NCI-H345 (cell line): ENCODE measurements at places on chromosomes 16 and 17.

DNA sequence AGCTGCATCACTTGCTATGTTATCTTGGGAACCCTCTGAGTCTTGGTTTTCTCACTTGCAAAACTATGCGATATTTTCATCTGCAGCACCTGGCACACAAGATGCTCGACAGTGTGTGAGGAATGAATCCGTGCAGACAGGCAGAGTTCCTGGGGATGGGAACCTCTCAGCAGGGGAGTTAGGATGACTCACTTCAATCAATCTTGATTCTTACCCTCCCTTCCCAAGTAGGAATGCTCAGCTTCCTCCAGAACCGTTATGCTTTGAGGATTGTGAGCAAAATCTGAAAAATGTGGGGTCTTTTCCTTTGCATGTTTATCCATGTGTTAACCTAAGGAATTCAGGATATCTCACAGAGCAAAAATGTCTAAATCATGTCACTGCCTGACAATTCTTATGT is 68.9 kb upstream of the HNF1B start:
- no peak for DNase-seq

DNA sequence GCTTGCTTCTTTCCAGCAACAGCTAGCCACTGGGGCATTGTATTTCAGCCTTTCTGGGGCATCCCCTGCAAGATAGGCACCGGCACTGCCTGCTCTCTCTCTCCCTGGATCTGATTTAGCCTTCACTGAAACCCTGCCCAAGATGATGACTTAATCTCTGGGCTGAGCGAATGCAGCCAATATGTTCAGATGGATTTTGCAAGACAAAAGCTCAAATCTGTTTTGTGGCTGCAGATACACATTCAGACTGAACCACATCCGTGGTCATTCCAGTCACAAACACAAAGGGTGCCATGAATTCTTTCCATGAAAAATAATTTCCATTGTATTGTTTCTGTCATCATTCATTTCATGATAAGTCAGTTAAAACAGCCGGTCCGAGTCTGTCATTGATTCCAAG is 24.2 kb downstream of the SOST start:
- DNase-seq = no peak

DNA sequence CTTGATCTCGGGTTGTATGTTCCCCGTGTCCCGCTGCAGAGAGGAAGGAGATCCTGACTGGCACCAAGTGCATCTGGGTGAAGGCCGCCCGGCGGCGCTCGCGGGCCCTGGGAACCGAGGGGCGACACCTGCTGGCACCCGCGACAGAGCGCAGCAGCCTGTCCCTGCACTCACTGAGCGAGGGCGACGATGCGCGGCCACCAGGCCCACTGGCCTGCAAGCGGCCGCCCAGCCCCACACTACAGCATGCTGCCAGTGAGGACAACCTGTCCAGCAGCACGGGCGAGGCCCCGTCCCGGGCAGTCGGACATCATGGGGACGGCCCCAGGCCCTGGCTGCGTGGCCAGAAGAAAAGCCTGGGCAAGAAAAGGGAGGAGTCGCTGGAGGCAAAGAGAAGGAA is 7.5 kb downstream of the BTBD17 start:
- DNase-seq = no peak

DNA sequence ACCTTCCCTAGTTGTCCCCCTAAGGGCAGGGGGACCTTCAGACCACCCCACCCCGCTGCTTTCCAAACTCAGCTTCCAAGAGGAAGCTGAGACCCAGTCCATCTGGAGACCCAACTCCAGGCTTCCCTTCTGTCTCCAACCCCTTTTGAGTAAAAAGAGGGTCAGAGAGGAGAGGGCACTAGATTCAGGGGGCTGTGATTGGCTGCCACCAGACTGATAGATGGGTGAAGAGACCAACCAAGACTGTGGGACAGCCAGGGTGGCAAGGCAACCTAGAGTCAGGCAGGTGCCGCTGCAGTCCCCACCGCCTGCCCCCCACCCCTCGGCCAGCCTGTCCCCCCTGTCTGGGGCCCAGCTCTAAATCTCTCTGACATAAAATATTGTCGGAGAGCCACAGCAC is 92.5 kb downstream of the SDK2 start:
- no peak for DNase-seq

DNA sequence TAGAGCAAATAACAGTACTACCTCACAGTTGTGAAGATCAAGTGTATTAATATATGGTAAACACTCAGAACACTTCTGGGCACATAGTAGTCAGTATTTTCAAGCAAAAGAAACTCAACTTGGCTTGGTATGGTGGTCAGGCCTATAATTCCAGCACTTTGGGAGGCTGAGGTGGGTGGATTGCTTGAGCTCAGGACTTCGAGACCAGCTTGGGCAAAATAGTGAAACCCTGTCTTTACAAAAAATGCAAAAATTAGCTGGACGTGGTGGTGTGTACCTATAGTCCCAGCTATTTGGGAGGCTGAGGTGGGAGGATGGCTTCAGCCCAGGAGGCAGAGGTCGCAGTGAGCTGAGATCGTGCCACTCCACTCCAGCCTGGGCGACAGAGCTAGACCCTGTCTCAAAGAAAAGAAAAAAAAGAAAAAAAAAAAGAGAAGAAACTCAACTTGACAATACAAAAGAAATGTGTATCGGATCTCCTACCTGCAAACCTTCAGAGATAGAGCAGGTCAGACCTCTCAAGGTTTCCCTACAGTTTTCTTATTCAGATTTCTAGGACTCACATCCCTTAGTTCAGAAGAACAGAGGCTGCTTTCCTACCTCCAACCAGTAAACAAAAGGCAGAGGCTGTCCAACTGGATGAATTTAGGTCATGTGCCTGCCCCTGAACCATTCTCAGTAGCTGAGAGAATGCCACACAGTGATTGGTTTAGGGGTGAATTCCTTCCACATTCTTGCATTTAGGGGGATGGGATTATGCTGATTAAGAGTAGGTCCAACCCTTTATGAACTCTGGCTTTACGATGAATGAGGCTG is 1.7 kb upstream of the KPNA2 start:
- DNase-seq = no peak
